Fibroblast of the conjunctiva (primary cell): ENCODE measurements at places on chromosomes 7 and 10.

DNA sequence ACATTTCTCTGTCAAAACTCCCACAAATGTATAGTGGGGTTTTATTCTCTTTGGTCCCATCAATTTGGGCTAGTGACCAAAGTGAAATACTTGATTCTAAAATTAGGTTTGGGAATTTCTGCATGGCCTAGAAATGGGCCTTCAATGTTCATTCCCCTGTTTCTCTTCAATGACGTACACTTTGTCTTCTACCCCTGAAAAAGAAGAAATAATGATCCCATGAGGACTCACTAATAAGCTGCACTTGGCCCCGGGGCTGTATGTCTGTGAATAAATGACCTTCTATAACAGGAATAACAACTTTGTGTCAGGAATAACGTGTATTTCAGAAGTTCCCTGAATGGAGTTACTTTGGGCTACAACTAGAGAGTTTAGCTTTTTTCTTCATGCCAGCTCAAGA is 20.2 kb downstream of the OR6B1 start:
- DNase-seq = no peak

DNA sequence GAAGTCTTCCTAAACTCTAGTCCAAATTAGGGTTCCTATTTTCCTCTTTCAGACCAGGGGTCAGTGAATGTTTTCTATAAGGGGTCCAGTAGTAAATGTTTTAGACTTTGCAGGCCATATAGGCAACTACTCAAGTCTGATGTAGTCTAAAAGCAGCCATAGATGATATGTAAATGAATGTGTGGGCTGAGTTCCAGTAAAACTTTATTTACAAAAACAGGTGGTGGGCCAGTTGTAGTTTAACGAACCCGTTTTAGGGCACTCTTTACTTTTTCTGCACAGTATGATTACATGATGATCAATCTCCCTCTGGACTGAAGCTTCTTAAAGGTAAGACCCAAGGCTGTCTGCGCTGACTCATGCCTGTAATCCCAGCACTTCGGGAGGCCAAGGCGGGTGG is 243.6 kb downstream of the CAMK1D start:
- no peak for DNase-seq

DNA sequence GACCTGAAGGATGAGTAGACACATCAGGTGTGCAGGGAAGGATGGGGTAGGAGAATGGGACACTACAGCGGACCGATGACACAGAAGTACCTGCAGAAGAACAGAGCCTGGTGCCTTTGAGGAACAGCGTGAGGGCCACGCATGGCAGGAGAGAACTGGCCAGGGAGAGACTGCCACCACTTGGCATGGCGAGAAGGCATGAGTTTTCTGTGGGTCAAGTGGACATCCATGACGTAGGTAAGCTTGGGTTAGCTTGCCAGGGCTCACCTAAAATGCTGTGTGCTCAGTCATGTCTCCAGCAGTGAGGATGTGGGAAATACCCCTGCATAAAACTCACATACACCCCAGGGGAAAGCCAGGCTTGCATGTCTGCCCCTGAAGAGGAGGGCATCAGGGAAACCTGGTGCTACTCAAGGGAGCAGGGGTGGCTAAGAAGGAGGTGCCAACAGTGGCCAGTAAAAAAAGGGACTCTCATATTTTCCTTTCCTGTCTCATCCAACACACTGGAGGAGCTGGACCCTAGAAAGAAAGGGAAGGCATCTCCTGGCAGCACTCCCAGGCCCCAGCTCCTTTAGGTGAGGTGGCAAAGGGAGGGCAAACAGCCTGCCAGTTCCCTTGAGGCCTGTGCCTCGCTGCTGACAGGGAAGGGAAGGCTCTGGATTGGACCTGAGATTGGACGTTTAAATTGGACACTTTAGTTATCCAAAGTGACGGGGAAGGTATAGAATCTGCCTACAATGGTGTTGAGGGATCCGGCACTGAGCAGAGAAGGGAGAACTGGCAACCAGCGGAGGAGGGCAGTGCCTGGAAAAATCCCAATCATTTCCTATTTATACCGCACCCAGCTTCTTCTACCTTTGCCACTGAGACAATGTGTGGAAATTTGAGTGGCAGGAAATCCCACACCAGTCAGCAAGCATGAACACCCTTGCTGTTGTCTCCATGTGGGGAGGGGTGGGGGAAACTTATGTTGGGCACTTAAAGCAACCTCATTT is 255.7 kb downstream of the GLI3 start:
- no peak for DNase-seq

GRCh38 chr10:103007017-103007416 is 88.9 kb downstream of the CNNM2 start:
- DNase-seq = no peak

DNA sequence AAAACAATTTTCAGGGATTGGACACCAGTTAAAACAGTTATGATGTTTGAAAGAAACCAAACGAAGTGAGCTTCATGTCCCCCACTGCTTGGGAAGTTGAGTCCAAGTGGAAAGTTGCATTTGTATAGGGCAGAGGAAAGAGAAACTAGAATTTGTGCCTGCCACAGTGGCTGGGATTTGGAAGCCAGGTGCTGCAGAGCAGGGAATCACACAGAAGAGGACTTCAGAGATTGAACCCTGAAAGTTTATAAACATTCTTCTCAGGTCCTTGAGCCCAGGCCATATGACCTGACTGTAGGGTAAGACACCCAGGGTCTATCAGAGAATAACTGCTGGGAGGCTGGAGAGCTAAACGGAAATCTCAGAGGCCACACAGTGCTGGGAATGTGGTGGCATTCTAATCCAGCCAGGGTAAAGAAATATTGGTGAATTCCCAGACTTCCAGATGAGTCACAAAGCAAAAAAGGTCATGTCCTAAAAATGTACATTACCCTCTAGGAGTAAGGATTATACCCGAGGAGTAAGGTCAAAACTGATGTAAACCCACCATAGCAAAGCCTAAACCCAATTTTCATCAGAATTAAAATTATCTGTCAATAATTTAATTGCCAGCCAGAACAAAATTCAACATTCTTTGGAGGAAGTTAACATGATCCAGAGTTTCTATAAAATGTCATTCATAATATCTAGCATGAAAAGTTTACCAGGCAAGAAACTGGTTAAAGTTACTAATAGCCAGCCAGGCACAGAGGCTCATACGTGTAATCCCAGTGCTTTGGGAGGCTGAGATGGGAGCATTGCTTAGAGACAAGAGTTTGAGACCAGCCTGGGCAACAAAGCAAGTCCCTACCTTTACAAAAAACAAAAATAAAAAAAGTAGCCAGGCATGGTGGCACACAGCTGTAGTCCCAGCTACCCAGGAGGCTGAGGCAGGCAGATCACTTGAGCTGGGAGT is 31.2 kb downstream of the TOMM7 start:
- no peak for DNase-seq

DNA sequence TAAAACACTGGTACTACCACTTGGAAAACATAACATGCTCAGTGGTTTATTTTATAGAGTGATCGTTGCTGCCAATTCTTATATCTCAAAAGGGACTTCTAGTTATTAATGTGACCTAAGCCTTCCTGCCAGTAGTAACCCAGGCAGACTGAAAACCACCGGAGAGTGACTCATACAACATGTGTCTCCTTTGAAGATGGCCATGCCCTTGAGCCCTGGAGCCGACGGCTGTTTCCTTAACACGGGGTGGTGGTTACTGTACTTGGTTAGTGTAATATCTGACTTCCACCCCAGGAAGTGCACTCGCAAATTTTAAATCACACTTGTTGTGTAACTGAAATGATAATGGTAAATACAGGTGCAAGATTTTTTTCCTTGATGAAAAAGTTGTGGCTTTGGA is 30.5 kb downstream of the JAKMIP3 start:
- DNase-seq = no peak

DNA sequence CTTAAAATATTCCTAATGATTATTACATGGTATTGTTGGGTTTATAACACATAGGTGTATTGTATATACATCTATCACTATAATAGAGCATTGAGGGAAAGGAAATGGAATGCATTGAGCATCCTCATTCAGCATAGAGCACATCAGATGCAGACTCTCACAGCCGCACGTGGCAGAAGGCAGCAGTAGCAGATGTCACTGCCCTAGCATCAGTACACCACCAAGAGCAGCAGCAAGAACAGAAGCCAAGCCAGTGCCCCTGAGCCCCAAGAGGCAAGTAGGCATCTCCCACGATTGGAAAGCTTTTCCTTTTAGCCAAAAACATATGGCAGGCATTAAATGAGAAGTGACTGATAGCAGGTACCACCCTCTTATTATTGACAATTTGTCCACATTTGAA is 510.0 kb downstream of the TNS3 start:
- DNase-seq = no peak

DNA sequence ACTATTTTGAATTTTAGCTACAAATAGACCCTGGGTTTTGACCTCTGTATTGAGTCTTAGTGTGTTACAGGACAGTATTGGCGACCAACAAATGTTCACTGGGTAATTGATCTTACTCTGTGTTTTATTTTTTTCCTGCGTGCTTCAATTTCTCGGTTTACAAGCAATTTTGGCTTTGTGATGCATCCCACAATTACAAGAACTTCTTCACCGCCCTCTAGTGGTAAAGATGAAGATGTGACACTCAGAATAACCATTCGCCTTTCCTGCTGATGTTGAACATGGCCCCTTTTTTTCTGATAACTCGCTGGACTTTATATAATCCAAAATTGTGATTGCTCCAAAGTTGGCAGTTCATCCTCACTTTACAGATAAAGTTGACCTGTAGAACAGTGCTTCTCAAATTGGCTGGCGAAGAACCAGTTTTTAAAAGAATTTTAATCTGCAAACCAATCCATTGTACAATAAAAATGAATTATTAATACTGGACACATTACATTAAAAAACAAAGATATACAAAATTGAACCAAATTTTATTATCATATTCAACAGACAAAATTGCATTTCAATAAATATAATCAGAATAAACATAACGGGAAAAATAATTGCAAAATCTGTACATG is 20.2 kb upstream of the SMC3 start:
- DNase-seq = peak; percentile 66

DNA sequence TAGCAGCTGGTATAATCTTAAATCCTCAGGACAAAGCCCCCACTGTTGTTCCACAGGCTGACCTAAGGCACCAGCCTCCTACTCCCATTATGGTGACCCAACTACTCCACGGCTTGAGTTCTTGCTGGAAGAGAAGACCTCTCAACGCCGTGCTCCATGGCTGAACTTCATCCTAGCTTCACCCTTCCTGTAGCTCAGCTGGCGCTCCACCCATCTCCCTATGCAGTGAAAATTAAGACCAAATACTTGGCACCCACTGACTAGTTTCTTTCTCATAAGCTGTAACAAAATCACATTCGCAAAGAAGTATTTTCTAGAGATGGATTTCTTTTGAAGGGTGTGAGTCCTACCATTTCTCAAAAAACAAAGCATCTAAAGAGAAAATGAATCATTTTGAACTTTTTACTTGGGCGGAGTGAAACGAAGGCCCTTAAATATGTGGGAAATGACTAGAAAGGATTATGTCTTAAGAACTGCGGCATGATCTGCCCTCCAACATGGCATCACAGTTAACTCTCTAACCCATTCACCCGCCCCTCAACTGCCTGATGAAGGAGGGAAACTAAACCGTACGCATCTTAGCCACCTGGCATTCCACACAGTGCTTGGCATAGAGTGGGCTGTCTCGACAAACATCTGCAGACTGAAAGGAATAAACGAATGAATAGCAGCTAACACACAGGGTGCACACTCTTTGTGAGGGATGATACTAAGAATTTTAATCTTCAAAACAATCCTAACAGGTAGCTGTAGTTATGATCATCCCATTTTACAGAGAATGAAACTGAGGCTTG is 32.7 kb downstream of the GFRA1 start:
- DNase-seq = no peak

DNA sequence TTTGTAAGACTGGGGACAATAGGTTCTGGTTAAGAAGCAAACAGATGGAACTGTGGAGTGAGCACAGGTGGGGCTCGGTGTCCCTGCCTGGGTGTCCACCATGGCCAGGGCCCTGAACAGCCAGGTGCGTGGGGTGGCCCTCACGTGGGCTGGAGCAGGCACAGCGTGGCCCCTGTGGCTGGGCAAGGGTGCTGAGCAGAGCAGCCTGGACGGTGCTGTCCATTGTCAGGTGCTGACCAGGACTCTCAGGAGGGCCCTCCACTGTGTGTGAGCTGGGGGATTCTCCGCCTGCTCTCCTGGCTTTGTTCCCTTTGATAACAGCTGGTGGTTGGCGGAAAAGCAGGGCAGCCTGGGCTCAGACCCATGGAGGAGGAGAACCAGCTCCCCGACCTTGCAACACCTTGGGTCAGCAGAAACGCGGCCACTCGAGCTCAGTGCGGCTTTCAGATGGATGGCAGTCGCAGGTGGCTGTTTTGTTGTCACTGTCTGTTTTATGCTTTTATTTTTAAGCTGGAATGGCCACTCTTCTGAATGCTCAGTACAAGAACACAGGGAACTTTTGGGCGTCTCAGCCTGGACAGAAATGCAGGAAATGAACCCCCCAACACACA is 273.9 kb upstream of the ADARB2 start:
- DNase-seq = no peak

- DNase-seq = no peak
These were observed 13.2 kb upstream of the ESYT2 start for GRCh38 chr7:158842486-158842885.

- DNase-seq = no peak
These were observed 402.0 kb upstream of the KLF6 start for GRCh38 chr10:4186849-4187540.

- no peak for DNase-seq
These were observed 55.5 kb upstream of the STARD3NL start for GRCh38 chr7:38122501-38122900.

GRCh38 chr7:111029141-111029572 is 61.8 kb upstream of the LRRN3 start:
- DNase-seq = no peak

- no peak for DNase-seq
These were observed 128.0 kb upstream of the MBL2 start for GRCh38 chr10:52900593-52900992.

- no peak for DNase-seq
These were observed 220.9 kb upstream of the PLXNA4 start for GRCh38 chr7:132797152-132797551.

- no peak for DNase-seq
These were observed 21.8 kb downstream of the DPYSL4 start for GRCh38 chr10:132208462-132209050.

DNA sequence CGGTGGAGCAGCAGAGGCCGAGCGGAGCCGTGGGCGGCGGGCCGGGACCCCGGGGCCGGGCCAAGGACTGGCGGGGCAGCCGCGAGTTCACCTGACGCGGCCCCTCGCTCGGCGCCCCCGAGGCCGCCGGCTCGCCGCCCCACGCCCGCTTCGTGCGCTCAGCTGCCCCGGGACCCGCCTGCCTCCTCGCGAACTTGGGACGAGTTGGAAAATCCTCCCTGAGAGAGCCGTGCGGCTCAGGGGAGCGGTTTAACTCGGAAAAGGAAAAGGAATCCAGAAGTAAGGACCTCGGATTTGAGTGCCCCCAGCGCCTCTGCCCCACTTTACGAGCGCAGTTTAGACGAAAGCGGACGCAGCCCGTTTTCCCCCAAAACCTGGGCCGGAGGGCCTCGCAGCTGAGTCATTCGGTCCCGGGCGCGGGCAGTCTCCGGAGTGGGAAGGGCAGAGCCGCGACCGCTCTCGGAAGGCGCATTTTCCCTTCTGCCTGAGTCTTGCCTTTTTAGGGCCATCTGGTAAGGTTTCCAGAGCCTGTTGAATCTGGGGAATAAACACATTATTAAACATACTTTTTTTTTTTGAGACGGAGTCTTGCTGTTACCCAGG is 744 bp downstream of the CREM start:
- DNase-seq = peak; percentile 21

GRCh38 chr10:58826694-58827093 is 314.0 kb downstream of the BICC1 start:
- no peak for DNase-seq
